CD8-positive, alpha-beta T cell (primary cell): ENCODE measurements at places on chromosomes 6 and 20.
A peak's percentile ranks its signal among the peaks of the same experiment; 100 is the strongest.

DNA sequence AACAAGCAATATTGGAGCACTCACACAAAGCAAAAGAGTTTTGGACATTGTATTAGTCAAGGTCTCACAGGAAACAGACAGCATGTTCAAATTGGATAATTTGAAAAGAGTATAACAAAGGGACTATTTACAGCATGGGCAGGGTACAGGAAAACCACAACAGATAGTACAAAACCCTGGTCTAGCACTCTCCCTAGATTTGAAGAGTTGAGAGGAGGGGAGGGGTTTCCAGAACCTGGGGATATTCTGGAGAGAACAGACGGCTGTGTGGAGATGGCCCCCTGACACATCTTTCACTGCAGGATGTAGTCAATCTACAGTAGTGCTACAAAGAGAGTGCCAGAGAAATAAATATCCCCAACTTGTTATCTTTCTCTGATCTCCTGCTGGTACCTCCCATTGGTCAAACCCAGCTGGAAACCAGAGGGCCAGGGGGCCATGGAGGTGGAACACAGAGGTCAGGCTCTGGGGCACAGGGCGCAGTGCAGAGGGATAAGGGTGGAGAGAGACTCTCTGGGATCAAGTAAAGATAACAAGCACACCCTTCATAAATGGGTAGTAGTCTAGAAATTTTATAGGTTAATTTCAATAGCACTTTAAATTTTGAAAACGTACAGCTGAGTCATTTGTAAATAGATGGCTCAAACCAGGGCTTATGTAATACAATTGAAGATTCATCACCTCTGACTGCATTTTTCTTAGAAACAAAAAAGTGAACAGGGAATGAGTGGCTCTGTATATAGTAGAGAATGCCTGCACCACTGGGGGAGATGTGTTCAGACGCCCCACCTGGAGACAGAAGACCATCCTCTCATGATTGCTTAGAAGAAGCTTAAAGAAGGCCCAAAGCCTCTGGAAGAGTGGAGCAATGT is 25.7 kb downstream of the RCAN2 start:
- DNase-seq = no peak

DNA sequence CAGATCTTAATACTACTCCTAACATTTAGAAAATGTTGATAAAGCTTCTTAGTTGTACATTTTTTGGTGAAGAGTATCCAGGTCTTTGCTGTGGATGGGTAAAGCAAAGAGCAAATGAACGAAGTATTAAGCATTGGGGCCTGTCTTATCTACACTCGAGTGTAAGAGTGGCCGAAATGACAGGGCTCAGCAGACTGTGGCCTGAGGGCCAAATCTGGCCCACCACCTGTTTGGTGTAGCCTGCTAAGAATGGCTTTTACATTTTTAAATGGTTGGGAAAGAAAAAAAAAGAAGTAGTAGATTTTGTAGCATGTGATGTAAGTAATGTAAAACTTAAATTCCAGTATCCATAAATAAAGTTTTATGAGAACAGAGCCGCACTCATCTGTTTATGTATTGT is 19.4 kb upstream of the MAPK13 start:
- no peak for DNase-seq

GRCh38 chr6:34053721-34054120 is 92.2 kb downstream of the GRM4 start:
- no peak for DNase-seq

- no peak for DNase-seq
These were observed 70.8 kb upstream of the RIPOR2 start for GRCh38 chr6:25006565-25007001.

- DNase-seq = no peak
These were observed 74.2 kb upstream of the DSP start for GRCh38 chr6:7467007-7467897.

DNA sequence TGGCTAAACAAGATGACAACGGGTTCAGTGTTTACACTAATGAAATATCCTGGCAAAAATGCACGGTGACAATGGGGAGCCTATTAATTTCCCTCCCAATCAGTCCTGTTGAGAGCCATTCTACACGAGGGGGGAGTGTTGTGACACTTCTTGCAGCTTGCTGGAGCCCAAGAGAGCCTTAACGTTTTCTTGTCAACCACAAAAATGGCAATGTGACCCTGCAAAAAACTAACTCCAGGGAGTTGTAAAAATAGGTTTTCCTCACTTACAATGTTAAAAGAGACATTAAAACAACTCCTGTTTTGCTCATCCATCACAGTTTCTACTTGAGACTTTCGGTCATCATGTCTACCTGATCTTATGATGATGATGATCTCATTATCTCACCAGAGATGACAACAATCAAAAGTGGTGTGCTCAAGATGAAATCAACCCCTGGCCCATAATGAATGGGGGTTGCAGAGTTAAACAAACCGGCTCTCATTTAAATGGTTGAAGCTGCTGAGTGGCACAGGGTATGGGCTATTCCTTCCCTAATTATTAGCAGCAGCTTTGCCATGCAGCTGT is 57.9 kb downstream of the GJA10 start:
- no peak for DNase-seq

DNA sequence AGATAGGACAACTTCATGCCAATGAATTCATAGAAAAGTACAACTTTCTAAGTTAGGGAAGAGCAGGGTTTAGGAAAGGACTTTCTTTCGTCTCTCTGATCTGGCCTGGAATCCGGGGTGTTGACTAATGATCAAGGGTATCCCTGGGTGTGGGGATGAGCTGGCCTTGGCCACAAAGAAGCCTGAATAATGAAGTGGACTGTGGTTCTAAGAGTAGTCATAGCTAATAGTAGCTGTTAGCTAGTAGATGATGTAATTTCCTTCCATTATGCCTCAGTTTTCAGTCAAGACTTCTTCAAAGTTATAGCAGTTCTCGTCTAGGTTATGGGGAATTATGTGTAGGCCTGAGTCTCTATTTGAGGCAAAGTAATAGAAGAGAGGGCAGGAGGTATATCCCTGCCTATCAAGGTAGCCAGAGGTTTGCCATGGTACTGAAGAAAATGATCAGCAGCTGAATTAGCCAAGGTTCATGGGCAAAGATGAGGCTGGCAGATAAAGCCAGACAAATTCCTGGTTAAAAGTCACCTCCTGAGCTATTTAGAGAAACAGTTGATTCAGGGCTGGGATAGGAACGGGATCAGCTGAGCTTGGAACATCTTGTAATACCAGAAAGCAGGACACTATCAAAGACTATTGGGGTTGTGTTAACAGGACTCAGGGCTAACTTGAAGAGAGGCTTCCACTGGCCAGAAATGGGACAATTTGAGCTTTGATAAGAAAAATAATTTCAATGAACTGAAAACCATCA is 18.7 kb upstream of the TRPC4AP start:
- DNase-seq = no peak

- DNase-seq = no peak
These were observed 303.3 kb upstream of the MMS22L start for GRCh38 chr6:97586344-97586743.

DNA sequence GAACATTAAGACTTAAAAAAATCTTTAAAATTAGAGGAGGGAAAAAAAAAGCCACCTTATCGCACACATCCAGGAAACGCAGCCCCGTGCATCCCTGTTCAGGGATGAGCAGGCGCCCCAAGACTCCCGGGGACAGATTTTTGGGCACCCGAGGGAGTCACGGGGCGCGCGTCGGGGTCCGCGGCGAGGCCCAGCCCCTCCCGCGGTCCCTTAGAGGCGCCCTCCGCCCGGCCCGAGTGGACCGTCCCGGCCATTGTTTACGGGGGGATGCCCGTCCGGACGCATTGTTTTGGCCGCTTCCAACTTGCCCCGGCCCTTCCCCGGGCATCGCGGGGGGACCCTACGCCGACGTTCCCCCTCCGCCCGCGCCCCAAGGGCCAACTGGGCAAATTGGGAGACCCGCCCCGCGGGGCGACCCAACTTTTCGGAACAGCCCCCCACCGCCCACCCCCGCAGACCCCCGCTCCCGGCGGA is 610 bp downstream of the ZNF217 start:
- DNase-seq = peak; percentile 40

DNA sequence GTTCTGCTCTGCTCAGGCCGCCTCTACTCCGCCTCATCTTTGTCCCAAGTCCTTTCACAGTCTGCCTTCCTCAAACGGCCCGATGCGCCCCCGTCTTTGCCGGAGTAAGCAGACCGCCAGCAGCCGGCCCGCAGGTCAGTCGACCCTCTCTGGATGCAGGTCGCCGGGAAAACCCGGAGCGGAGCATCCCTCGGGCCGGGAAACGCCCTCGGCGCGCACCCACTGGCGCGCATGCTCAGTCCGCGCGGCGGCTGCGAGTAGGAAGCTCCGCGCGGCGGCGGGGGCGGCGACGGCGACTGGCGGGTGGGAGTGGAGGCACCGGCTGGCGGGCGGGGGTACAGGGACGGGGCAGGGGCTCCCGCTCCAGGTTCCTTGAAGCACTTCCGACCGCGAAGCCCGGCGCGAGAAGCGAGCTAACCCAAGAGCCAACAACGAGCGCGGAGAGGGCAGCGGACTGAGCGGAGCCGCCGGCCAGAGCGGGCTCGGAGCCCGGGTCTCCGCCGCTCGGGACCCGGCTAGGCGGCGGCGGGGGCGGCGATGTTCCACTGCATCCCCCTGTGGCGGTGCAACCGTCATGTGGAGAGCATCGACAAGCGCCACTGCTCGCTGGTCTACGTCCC is at the start of gene LRRC1:
Gene LRRC1, plus strand, starts transcription at position 286 of the 620 bp plus-strand sequence. Its CDS starts 252 bp downstream, at position 538.
- peak; percentile 90 for DNase-seq

DNA sequence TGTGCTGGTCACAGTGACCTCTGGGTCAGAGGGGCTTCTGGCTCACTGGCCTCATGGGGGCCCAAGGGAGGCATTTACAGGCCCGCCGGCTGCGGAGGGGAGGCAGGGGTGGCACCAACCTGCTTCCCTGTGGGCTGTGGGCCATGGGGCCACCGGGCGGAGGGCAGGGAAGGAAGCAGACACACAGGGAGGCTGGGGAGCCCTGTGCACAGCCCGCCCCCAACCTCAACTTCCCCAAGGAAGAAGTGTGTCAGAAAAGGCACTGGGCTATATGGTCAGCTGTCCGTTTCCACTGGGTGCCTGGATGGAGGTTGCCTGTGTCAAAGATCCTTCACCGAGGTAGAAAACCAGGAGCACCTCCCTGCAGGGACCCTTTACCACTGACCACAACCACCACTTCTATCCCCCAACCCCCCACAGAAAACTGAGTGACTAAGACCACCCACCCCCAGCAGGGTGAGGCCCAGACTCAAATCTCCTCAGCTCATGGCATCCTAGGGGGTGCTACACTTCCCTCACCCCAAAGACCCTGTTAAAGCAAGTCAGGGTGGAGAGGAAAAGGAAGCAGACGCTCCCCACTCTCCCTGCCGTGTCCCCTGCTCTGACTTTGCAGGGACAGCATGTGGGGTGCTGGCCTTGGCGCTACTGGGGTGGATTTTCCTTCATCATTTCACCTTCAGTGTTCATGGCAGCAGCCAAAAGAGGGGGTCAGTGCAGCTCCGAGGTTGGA is 5.6 kb downstream of the CST3 start:
- DNase-seq = no peak
